T follicular helper cell (primary cell): ENCODE measurements at places on chromosomes 1 and 21.

GRCh38 chr1:24972221-24972914 lies 42.3 kb upstream of the RUNX3 start:
- DNase-seq: no peak

DNA sequence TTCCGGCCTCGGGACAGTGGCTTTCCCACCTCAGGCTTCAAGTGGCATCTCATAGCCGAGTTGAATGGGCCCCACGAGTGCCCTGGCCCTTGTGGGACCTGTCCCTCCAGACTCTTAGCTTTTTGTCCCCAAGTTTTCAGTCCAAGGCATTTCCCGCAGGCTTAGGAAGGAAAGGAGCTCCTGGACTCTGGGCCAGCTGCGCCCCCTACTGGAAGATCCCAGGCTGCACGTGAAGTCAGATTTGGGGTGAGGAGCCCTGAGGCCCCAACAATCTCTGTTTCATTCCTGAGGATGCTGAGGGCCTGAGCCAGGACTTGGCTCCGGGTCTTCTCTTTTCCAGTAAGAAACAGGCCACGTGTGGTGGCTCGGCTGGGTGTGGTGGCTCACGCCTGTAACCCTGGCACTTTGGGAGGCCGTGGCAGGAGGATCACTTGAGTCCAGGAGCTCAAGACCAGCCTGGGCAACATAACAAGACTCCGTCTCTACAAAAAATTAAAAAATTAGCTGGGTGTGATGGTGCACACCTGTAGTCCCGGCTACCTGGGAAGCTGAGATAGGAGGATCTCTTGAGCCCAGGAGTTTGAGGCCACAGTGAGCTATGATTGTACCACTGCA lies 67.4 kb downstream of the ARHGEF10L start:
- peak; percentile 3 for DNase-seq

- DNase-seq: no peak
Observed at GRCh38 chr1:231935856-231936255, 309.3 kb downstream of the DISC1 start.

- DNase-seq: no peak
Observed at GRCh38 chr21:35428937-35429336, 379.8 kb upstream of the RUNX1 start.

DNA sequence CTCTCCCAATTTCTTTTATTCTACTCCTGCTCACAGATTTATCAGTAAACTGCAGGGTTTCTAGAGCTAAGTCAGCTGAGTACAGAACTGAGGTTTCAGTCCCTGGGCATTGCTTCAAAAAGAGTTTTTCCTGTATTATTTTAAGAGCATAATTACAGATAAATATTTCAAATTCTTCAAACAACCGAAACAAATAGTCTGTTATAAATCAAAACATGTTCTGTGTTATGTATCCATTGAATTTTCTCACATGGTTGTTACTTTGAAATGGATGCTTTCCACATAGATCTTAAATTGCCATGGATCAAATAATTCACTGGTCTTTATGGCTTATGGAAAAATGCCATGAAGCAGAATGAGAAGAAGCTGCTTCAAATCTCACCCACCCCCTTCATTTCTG lies 64.5 kb downstream of the LRRC8C start:
- DNase-seq: no peak

DNA sequence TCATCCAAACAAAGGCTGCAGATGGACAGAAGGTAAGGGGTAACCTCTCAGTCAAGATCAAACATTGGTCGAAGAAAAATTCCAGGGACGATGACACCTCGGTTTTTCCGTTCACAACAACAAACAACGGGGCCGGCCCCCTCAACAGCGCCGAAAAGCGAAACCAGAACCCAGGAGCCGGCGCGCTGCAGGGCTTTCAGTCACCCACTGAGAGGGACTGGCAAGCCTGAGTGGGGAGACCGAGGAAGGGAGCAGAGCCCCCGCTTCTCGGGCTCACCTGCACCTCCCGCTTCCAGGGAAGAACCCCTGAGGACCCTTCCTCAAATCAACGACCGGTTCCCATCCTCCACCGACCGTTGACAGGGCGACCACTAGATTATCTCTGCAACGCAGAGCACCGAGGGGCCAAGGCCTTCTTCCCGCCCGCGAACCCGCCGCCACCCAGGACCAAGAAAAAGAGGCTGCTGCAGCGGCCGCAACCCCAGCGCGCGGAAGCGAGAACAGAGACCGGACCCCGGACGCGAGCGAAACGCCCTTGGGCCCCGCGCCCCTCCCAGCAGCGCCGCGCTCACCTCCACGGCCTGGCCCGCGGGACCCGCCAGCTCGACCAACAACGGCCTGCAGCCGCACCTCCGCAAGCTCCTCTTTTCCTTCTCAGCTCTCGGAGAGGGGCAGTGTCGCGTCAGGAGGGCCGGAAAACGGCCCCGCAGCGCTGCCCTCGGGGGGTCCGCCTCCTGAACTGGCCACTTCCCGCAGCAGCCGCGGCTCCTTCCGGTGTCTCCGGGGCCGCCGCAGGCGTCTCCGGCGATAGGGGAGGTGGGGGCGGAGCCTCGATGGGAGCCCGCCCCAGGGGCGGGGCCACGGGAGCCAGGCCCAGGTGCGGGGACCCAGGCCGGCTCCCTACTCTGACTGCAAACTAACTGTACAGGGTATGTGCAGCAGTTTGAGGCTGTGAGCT lies at the start of gene USP33:
Gene USP33 (minus strand): TSS at position 782 of the 958 bp plus-strand sequence. CDS start 18,155 bp downstream, outside the sequence.
- peak; percentile 85 for DNase-seq

- DNase-seq: peak; percentile 19
Observed at GRCh38 chr1:246569248-246570238, 3.3 kb downstream of the CNST start.

DNA sequence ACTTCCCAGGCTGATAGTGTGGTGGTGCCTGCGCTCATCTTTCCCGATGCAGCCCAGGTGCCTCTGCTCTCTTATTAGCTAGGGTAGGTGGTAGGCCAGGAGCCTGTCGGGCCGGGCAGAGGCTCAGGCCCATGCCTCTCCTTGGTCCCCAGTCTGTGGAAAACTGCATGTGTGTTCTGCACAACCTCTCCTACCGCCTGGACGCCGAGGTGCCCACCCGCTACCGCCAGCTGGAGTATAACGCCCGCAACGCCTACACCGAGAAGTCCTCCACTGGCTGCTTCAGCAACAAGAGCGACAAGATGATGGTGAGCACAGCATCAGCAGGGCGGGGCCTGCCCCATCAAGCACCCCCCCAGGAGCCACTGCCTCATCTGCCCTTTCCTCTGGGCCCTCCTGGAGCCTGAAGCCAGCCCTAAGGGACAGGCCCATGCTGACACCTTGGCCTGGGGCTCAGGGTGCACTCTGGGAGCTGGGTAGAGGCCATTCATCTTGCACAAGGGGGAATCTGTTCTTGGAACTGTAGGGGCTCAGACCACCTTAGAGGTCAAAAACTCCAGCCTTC lies 38.6 kb downstream of the PKP1 start:
- no peak for DNase-seq

- DNase-seq: no peak
Observed at GRCh38 chr1:225484657-225485214, 56.9 kb upstream of the LBR start.

GRCh38 chr1:6658359-6659060 lies 33.8 kb downstream of the THAP3 start:
- no peak for DNase-seq

GRCh38 chr1:109214695-109215623 lies 1.2 kb downstream of the SARS1 start:
- DNase-seq: no peak

- no peak for DNase-seq
Observed at GRCh38 chr1:208202333-208202995, 41.7 kb downstream of the PLXNA2 start.

- no peak for DNase-seq
Observed at GRCh38 chr1:210232511-210233215, at the start of gene SERTAD4. TSS of gene SERTAD4 (plus strand) at chr1:210232796. CDS start at chr1:210237961, 5,165 bp downstream.

DNA sequence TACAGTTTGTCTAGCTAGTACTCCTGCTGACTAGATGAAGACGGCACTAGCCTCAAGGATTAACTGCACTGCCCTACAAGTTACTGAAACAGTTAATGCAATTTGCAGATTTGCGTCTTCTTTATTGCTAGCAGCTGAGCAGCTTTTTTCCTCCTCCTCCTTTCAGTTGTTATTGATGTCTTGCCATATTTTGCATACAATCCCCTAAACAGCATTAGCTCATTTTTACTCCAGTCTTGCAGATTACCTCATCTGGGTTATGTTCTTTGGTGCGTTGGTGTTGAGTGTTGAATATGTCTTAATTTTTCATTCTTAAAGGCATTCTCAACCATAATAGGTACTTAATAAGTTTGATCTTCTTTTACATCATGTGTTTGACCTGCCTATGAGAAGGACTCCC lies 363.4 kb upstream of the LYPLAL1 start:
- no peak for DNase-seq

DNA sequence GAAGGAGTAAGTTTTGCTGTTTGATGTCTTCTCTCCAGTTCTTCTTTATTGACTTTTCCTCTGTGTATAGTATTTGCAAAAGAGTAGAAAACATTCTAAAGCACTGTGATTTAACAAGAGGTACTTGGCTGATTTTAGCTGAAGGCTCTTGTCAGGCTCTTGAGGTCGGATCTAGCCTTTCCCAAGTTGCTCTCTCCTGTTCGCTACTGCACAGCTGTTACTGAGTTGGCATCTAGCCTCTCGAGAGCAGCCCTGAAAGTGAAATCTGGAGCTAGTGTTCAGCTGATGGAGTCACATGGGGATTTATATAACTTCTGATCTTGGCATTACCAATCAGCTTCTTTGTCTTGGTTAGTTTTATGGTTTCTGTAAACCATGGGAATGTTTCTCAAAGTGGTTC lies 193.1 kb downstream of the RYR2 start:
- DNase-seq: no peak

DNA sequence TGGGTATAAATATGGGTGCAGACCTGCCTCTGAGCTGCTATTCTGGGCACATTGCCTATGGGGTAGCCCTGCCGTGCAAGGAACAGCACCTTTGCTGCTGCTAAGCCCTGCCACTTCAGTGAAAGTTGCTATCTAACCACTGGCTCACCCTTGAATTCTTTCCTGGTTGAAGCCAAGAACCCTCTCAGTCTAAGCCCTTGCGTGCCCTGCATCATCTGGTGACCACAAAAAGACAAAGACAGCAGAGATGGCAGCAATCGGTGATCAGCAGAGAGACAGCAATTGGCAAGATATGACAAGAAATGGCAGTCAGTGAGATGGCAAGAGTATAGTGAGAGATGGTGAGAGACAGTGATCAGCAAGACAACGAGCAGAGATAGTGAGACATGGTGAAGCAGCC lies 418.3 kb downstream of the MATN1 start:
- DNase-seq: no peak

DNA sequence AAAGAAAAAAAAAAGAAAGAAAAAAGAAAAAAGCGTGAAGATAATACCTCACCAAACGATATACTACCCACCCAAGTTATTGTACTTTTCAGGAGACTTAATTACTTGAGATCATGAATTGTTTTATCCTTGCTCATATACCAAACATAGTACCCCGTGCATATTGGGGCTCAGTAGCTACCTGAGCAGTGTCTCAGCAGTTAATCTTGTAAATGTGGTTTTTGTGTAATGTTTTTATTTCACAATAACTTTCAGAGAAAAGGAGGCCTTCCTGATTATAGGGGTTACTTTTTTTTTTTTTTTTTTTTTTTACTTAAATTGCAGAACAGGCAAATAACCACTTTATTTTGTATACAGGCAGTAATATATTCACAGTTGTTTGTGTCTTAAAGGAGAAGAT lies 80.3 kb downstream of the OSBPL9 start:
- no peak for DNase-seq

DNA sequence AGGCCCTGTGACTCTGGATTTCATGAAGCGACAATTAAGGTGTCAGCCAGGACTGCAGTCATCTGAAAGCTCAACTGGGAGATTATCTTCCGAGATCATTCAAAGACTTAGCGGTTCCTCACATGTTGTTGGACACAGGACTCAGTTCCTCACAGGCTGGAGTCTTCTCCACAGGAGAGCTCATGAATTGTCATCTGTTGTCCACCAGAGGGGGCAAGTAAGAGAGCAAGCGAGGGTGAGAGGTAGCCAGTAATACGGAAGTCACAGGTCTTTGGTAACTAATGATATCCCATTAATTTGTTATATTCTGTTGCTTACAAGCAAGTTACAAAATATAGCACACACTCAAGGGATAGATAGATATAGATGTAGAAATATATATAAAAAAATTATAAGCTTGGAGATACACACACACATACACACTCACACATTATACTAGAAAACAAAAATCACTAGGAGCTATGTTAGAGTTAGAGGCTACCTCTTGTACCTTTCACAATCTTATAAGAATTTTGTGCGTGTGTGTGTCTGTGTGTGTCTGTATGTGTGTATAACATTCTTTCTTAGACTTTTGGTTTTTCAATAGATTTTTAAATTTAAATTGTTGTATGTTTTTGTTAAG lies 1695.3 kb downstream of the BRINP3 start:
- DNase-seq: no peak

GRCh38 chr21:33829844-33830243 lies 85.8 kb downstream of the ATP5PO start:
- DNase-seq: no peak

DNA sequence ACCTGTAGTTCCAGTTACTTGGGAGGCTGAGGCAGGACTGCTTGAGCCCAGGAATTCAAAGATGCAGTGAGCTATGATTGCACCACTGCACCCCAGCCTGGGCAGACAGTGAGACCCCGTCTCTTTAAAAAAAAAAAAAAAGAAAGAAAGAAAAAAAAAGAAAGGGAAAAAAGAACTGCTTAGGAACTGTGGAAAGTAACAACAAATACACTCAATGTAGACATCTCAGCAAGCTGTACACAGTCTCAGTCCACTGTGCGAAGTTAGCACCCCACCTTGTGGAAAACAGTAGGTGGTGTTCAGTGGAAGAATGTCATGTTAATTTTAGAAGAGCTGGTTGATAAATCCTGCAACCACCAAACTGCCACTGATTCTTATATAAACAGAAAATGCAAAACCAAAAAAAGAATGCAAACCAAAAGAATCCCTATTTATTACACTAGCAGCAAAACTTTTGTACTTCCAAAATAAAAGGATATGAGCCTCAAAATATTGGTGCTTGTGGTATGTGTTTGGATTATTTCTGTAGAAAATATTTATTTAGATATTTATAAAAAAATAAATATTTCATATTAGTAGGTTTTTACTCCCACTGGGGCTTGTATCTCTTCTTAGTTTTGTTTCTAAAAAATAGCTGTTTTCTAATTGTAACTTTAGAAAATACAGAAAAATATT lies 31.1 kb downstream of the ALG14 start:
- no peak for DNase-seq

DNA sequence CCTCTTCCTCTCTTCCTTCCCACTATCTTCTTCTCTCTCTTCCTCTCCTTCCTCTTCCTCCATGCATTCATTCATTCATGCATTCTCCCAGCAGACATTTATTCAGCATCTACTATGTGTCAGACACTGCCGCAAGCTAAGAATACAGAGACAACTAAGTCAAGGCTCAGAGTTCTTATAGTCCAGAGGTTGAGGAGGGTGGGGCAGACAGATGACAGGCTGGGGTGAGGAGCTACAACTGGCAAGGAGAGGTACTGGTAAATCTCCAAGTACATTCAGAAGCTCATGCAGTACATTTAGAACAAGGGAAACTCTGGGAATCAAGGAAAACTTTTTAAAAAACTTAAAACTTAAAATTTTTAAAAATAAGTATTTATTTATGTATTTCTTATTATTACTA lies 56.4 kb upstream of the FMOD start:
- DNase-seq: no peak
